ENCODE measurements at places on chromosomes 5 and 9. TPM values are rescaled to one million over a fixed set of nuclear protein-coding genes. Genes with fewer than 3 reads are reported as not detected.

The PTGDS gene
- total RNA-seq, result not detected

DNA sequence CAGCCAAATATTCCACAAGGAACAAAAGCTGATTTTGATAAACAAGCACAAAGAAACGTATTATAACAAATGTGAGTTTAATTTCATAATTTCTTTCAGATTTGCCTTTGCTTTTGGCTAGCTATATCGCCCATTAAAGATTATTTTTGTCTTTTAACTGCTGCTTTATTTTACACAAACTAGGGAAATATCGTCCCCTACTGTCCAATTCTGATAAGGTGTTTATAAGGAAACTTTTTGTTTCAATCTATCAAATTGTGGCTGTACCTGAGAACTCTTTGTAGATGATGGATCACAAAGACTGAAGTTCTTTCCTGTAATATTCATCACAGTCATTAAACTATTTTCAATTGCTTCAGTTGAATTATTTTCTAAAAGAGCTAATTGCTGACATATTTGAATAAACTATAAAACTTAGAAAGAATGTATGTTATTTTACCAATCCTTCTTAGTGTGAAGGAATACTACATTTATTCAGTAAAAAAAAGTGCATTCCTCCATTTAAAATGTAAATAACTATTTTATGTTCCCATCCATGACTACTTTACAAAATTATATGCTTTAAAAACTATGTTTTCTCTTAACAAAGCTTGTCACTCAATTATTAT is 431.3 kb upstream of the ITGA1 start:
- DNase-seq, result no peak
- H3K36me3 ChIP-seq, result no peaks in the 10 kb centered on the region
- no peaks in the 10 kb centered on the region for H3K27me3 ChIP-seq

The BHMT2 gene
- total RNA-seq, result not detected

The PCDHGC4 gene
- not detected for total RNA-seq

DNA sequence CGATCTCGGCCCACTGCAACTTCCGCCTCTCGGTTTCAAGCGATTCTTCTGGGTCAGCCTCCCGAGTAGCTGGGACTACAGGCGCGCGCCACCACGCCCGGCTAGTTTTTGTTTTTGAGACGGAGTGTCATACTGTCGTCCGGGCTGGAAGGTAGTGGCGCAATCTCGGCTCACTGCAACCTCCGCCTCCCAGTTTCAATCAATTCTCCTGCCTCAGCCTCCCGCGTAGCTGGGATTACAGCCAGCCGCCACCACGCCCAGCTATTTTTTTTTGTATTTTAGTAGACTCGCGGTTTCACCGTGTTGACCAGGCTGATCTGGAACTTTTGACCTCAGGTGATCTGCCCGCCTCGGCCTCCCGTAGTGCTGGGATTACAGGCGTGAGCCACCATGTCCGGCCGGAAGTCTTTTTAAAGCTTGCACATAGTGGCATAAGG is 1.2 kb downstream of the SMC5 start:
- DNase-seq, result no peak
- H3K36me3 ChIP-seq, result peaks cover 38% of the 10 kb centered on the region
- no peaks in the 10 kb centered on the region for H3K27me3 ChIP-seq
- H3K4me3 ChIP-seq, result peak overlapping the region; percentile 96
- peak overlapping the region; percentile 95 for H3K27ac ChIP-seq
- peaks cover 59% of the 10 kb centered on the region for H3K4me1 ChIP-seq

DNA sequence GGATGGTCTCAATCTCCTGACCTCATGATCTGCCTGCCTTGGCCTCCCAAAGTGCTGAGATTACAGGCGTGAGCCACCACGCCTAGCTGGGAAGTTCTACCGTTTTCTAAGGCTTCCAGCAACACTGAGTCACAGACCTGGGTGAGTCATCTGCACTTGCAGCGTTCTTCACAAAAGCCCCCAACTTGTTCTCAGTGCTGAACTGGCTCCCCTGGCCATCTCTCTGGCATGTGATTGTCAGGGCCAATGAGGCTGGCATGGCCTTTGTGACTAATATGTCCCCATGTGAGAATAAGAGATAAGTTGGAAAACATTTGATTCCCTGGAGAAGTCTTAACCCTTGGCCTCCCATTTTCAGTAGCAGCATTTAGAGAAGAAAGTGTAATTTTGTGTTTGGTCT is 124.4 kb downstream of the WDR41 start:
- DNase-seq, result peak; percentile 7
- no peak overlapping the region for H3K27ac ChIP-seq
- H3K36me3 ChIP-seq, result no peaks in the 10 kb centered on the region
- no peaks in the 10 kb centered on the region for H3K27me3 ChIP-seq
- no peaks in the 10 kb centered on the region for H3K4me1 ChIP-seq

The LCN15 gene
- not detected for total RNA-seq

The SHISAL2B gene
- total RNA-seq, result not detected

DNA sequence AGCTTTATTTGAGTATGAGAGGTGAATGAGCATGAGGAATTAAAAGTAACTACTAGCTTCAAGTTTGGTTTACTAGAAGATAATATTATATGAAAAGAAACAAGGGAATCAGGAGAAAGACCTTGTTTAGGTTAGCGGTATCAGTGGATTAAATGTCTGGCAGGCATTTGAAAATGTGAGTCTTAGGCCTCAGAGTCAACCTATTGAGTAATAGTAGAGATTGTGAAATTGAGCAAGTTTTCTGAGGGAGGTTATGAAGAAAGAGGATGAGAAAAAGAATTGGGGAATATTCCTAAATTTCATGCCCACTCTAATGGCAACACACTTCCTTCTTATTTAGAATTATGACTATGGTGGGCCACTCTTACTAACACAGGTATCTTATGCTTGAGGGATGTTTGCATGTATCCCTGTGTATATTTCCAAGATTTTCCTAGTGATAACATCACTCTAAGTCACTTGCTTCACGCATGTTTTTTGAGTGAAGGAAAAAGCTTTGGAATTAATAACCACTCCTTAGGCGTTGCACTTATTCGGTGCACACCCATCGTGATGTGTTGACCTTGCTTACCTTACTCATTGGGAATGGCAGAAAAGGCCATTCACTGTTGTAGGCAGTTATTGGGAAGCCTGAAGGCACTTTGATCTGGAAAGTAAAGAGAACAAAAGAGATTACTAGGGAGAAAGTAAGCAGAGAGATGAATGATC is 8.2 kb upstream of the ELL2 start:
- H3K27ac ChIP-seq, result no peak overlapping the region
- no peak overlapping the region for H3K4me3 ChIP-seq
- H3K36me3 ChIP-seq, result peaks cover 3% of the 10 kb centered on the region
- peaks cover 4% of the 10 kb centered on the region for H3K27me3 ChIP-seq
- H3K4me1 ChIP-seq, result peaks cover 2% of the 10 kb centered on the region
- no peak for DNase-seq

- no peak overlapping the region for H3K4me3 ChIP-seq
- H3K27me3 ChIP-seq, result no peaks in the 10 kb centered on the region
- no peak for DNase-seq
- no peaks in the 10 kb centered on the region for H3K36me3 ChIP-seq
Observed at GRCh38 chr9:110115826-110116542, 92.0 kb downstream of the C9orf152 start.

DNA sequence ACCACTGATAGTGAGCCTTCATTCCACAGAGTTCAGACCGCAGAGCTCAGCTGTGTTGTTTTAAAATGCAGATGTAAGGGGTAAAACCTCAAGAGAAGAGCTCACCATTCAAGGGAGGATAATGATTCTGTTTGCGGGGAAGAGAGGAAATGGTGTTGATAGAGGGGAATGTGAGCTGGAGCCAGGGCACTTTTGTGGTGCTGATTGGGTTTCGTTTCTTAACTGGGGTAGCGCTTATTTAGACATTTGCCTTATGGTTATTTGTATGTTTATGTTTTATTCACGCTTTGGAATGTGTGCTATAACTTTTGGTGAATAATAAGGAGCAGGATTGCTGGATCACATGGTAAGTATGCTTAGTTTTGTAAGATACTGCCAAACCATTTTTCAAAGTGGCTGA is 42.5 kb downstream of the STXBP1 start:
- H3K4me3 ChIP-seq, result no peak overlapping the region
- peaks cover 6% of the 10 kb centered on the region for H3K4me1 ChIP-seq

- H3K27ac ChIP-seq, result no peak overlapping the region
- no peaks in the 10 kb centered on the region for H3K27me3 ChIP-seq
- no peaks in the 10 kb centered on the region for H3K36me3 ChIP-seq
- H3K4me3 ChIP-seq, result no peak overlapping the region
- no peaks in the 10 kb centered on the region for H3K4me1 ChIP-seq
Observed at GRCh38 chr5:12330993-12331588, 426.8 kb upstream of the CTNND2 start.

DNA sequence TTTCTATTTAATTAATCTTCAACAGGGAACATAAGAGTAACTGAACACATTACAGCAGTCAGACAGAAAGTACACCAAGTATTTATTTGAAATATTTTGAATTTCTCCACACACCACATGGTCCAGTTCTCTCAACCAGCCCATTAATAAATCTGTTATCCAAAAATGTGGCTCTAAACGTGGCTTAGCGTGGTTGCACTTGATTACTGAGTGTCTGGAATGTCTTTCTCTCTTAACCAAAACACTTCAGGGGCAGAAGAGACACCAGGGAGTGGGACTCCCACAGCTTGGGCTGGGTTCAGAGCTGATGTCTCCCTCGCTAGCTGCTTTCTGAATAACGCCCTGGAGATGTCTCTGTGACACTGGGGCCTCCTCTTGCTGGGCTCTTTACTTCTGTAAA is 52.6 kb upstream of the FANCC start:
- no peak overlapping the region for H3K4me3 ChIP-seq
- DNase-seq, result no peak
- peaks cover 7% of the 10 kb centered on the region for H3K4me1 ChIP-seq
- no peaks in the 10 kb centered on the region for H3K36me3 ChIP-seq
- H3K27me3 ChIP-seq, result peaks cover 53% of the 10 kb centered on the region

DNA sequence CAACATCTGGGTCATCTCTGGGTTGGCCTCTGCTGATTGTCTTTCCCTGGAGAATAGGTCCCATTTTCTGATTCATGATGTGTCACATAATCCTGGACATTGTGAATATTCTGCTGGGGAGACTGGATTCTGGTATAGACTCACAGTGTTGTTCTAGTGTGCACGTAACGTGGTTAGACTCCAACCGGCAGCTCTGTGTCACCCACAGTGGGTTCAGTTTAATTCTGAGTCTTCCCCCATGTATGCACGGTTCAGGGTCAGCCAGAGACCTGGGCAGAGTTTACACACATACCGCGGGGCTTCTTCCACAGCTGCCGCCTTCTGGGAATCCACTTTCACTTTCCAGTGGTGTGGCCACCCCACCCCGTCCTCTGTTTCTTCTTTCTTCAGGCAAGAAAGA is 38.0 kb upstream of the LRRC14B start:
- no peaks in the 10 kb centered on the region for H3K27me3 ChIP-seq
- DNase-seq, result no peak
- H3K4me1 ChIP-seq, result no peaks in the 10 kb centered on the region
- no peak overlapping the region for H3K4me3 ChIP-seq

- DNase-seq, result no peak
- no peaks in the 10 kb centered on the region for H3K4me1 ChIP-seq
- no peak overlapping the region for H3K27ac ChIP-seq
- H3K4me3 ChIP-seq, result no peak overlapping the region
Observed at GRCh38 chr9:16720386-16720785, 150.1 kb downstream of the BNC2 start.

GRCh38 chr5:162372256-162372655 is 304.7 kb downstream of the GABRG2 start:
- no peak for DNase-seq
- no peaks in the 10 kb centered on the region for H3K4me1 ChIP-seq
- no peak overlapping the region for H3K27ac ChIP-seq
- no peak overlapping the region for H3K4me3 ChIP-seq
- no peaks in the 10 kb centered on the region for H3K27me3 ChIP-seq

The ADAMTS2 gene
- not detected for total RNA-seq

DNA sequence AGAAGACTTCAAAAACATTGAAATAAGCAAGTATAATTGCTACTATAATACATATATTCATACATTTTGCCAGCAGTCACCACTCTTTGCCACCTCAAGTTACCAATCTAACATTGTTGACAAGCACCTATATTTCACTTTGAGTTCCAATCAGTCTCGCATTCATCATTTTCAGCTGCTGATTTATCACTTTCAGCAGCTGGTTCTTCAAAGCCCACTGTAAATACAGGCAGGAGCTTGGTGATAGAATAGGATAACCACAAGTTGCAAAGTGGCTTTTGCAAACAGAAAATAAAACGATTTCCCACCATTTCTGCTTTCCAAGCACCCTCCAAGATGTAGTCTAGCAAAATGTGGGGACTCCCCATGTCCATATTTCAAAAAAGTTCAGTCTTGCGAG is 114.2 kb upstream of the ITGA1 start:
- H3K36me3 ChIP-seq, result no peaks in the 10 kb centered on the region
- no peaks in the 10 kb centered on the region for H3K27me3 ChIP-seq
- H3K4me1 ChIP-seq, result peaks cover 12% of the 10 kb centered on the region
- DNase-seq, result no peak

- no peak for DNase-seq
- H3K27ac ChIP-seq, result no peak overlapping the region
- no peaks in the 10 kb centered on the region for H3K36me3 ChIP-seq
- peaks cover 5% of the 10 kb centered on the region for H3K27me3 ChIP-seq
- H3K4me3 ChIP-seq, result no peak overlapping the region
Observed at GRCh38 chr5:127431977-127432585, 85.4 kb upstream of the PRRC1 start.

DNA sequence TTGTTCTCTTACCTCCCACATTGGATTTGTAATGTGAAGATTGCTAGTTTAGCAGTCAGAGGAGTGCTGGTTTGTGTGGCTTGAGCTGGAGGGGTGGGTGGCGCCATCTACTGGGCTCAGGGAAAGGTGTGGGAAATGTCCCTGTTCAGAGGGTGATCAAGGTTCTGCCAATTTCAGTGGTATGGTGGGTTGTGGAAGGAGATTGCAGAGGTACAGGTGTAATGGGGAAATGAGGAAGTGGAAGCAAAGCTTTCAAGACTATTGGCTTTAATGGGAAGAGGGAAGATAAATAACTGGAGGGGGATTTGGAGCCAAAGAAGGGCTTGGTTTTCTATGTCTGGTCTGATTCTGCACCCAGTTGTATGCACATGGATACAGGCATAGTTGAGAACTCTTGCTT is 76.4 kb downstream of the OSMR start:
- DNase-seq, result peak; percentile 32
- H3K4me1 ChIP-seq, result no peaks in the 10 kb centered on the region
- peaks cover 42% of the 10 kb centered on the region for H3K27me3 ChIP-seq
- H3K4me3 ChIP-seq, result no peak overlapping the region
- no peak overlapping the region for H3K27ac ChIP-seq

GRCh38 chr5:4348919-4349318 is 753.3 kb downstream of the IRX1 start:
- H3K4me3 ChIP-seq, result no peak overlapping the region
- no peaks in the 10 kb centered on the region for H3K36me3 ChIP-seq
- H3K27me3 ChIP-seq, result no peaks in the 10 kb centered on the region
